ENCODE measurements at places on chromosomes 1 and 21.

- no peak for DNase-seq
Observed at GRCh38 chr1:61441723-61442262, 283.1 kb downstream of the TM2D1 start.

- no peak for DNase-seq
Observed at GRCh38 chr1:75770761-75771160, 15.3 kb upstream of the RABGGTB start.

GRCh38 chr21:34908419-34909055, 140.6 kb downstream of the RUNX1 start:
- no peak for DNase-seq

DNA sequence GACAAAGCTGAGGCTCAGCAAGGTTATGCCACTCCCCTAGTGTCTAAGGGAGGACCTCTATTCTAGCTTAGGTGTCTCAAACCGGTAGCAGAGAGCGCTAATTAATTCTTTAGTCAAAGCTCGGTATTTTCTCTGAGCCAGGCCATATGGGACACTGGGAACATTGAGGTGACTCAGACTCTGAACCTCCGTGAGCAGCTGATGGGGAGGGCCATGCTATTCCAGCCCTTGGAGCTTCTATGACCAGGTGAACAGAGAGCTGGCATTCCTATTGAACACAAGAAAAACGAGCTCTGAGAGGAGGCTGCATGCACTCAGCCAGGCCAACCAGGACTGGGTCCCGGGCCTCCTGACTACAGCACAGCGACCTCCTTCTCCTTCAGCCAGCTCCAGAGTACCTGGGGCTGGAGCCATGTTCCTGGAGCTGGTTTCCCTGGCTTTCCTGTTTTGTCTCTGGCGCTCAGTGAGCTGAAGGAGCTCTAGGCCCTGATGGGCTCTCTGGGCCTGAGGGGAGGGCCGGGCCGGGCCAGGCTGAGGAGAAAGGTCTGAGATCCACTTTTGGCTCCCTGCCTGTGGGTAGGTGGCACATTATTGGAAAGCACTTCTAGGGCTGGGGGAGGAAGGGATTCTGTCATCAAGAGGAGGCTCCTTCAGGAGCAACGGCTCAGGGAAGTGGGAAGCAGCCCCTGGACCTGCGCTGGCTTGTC, 37.0 kb downstream of the SLC9A1 start:
- DNase-seq = no peak

DNA sequence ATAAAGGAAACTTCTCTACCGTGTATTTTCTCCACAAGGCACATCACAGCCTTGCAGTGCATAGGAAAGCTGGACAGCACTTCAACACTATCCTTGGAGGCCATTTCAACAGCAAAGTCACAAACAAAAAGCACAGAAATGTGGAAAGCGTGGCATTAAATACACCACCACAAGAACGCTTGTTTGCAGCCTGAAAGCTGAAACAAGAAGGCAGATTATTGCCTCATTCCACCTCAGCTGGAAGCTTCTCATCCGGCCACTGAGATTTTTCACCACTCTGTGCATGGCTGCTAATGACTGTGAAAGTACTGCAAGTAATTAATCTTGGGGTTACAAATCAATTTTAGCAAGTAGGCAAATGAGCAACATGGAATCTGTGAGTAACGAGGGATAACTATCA, 50.9 kb upstream of the GALNT2 start:
- no peak for DNase-seq

DNA sequence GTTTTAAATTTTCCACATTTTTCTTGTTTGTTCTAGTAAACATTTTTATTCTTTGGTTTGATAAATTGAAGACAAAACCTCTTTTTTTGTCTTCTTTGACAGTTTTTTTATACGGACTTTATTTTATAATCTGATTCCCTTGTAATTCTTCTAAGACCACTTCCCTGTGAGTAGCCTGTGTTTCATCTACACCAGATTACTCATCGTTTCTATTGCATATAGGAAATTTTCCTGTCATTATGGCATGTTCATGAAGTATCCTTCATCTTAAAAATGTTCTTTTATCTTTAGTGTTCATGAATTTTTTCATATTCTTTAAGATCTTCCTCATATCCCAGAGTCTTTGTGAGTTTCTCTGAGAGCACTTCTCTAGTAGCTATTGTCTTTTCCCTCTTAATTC, 109.8 kb downstream of the USP25 start:
- DNase-seq = no peak

DNA sequence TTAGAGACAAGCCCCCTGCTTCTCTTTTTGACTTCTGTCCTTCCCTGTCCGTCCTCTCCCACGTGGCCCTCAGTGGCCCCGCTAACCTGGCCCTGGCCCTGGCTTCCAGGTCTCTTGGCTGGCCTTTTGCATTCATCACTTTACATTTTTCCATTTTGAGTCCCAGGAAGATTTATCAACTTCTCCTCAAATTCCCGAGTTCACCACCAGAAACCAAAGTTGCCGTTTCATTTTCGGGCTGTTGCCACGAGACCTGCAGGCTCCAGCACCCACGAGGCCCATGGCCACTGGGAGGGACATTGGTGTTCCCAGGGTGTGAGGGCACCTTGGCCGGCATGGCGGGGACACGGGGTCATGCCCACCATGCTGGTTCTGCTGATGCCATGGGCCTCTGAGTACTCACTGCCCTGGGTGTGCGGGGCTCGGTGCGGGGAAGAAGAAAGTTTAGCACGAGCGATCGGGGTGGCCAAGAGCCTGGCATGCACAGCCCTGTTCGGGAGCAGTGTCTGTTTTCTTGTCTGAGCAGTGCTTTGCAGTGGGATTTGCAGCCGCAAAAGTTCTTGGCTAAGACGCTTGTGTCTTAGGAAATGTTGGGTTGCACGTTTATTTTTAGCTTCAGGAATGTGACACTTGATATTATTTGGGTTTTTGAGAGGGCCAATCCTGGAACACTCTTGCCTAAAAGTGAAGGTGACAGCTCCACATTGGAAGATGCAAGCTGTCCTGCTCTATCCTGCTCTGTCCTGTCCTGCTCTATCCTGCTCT, 40.4 kb upstream of the ADARB1 start:
- DNase-seq = peak; percentile 74

GRCh38 chr1:116847688-116848531, 61.8 kb upstream of the PTGFRN start:
- DNase-seq = peak; percentile 92

DNA sequence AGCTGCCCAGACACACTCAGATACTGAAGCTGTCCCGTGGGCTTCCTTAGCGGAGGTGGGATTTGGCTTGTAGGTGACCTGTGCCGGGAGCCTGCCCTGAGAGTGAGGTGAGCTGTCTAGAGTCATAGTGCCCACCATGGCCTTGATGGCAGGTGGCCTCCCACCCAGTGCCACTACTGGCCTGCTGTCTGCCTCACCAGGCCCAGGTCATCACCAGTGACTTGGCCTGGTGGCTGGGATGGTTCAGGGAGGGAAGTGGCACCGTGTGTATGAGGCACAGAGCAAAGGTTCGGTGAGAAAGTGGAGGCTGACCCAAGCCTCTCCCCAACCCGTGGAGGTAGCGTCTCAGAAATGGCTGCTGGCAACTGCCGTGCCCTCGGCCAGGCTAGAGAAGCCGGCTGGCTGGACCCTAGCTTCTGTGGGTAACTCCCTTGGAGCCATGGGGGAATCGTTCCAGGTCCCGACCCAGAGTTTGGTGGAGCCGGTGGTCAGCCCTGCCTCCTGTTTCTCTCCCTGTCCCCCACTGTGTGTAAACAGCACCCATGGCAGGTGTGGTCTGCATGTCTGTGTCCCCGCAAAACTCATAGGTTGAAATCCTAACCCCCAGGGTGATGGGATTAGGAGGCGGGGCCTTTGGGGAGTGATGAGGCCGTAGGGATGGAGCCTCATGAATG, 155.4 kb upstream of the C1orf174 start:
- no peak for DNase-seq

- no peak for DNase-seq
Observed at GRCh38 chr1:93525431-93525830, 77.5 kb downstream of the FNBP1L start.

DNA sequence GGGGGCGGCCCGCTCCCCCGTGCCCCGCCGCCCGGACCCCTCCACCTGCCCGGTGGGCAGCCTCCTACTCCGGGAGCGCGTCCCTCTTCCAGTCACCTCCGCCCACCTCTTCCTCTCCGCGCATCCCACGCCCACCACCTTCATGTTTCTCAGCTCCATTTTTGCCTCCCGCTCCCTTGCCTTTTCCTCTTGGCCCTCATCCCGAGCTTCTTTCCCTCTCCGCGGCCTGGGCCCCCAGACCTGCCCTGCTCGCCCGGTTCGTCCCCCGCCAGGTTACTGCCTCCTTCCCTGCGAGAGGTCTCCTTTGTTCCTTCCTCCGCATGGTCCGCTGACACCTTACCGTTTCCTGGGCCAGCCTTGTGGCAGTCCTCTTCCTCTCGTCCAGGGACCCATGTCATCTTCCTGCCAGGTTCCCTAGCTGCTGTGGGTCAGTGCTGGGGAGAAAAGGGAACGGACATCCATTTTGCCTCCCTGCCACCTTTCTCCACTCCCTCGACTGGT, 563 bp downstream of the QSOX1 start:
- peak; percentile 59 for DNase-seq

DNA sequence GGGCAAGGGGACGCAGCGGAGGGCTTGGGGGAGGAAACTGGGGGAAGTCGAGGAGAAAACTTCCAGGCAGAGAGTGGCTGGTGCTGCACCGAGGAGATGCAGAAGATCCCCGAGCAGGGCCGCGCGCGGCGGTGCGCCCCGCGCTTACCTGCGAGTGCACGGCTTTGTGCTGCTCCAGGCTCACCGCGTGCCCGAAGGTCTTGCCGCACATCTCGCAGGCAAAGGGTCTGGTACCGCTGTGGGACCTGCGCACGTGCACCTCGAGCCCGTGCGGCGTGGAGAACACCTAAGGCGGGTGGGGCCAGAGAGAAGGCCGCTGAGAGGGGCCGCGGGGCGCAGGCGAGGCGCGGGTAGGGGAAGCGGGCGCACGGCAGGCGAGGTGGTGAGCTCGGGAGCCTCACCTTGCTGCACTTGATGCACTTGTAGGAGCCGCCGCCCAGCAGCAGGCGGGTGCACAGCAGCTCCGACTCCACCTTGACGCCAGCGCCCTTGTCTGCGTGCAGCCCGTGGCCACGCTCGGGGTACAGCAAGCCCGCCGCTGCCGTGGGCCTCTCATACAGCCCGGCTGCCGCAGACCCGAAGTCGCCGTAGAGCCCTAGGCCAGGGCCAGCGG, 6.4 kb downstream of the GFI1 start:
- DNase-seq = no peak

DNA sequence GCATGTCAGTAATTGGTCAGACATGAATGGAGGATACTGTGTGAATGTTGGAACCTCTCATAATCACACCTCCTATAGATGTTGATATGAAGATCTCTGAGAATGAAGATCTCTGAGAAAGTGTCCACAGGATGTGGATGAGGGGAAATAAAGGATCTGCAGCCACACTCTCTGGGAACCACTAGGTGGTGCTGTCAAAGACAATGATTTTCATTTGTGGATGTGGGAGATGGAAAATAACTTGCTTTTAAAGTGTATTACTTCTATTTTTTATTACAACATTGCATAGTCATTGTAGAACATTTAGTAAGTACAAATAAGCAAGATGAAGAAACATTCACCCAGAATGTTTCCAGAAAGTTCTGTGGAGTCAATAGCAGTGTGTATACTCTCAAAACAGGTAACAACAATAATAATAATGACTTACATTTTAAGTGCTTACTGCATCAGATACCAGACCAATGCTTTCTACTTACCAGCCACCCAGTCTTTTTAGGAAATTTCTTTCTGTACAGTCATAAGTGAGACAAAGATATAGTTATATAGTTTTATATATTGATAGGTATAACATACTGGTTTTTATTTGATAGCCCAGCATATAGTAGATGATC, 128.2 kb downstream of the ATG4C start:
- no peak for DNase-seq

- no peak for DNase-seq
Observed at GRCh38 chr1:30889511-30889910, 19.0 kb downstream of the SDC3 start.

- DNase-seq = no peak
Observed at GRCh38 chr1:231329483-231329882, 8.2 kb downstream of the EXOC8 start.

DNA sequence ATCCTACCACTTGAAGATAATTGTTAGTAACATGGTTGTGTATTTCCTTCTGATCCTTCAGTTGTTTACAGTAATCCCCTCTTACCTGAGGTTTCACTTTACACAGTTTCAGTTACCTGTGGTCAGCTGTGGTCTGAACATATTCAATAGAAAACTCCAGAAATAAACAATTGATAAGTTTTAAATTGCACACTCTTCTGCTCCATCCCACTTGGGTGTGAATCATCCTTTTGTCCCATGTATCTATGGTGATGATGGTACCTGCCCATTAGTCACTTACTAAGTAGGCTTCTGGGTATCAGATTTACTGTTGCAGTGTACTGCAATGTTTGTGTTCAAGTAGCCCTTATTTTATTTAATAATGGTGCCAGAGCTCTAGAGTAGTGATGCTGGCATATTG, 62.5 kb downstream of the OSBPL9 start:
- DNase-seq = no peak

- no peak for DNase-seq
Observed at GRCh38 chr1:205382561-205382960, 25.8 kb upstream of the KLHDC8A start.

- DNase-seq = peak; percentile 35
Observed at GRCh38 chr1:29236712-29237128, 398 bp downstream of the PTPRU start.

GRCh38 chr1:185463011-185463410, 146.0 kb upstream of the IVNS1ABP start:
- DNase-seq = no peak

GRCh38 chr1:47507144-47507543, 69.3 kb downstream of the FOXD2 start:
- DNase-seq = no peak

GRCh38 chr1:29520571-29521437, 284.5 kb downstream of the PTPRU start:
- peak; percentile 13 for DNase-seq

DNA sequence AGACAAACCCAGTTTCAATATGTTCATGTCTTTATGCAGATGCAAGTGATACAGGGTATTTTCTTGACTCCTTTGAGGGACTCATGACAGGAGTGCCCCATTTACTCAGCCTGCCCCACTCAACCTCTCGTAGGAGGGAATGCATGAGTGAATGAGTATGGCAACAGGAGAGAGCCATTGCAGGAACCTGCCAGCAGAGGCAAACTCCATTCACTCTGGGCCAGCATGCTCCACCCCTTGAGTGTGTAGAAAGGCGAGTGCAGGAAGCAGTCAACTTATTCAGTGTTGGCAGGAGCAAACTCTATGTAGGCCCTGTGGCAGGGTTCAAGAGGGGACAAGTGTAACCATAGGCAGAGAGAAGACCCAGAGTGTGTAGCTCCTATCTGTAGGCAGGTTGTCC, 1526.3 kb downstream of the PLA2G4A start:
- no peak for DNase-seq

DNA sequence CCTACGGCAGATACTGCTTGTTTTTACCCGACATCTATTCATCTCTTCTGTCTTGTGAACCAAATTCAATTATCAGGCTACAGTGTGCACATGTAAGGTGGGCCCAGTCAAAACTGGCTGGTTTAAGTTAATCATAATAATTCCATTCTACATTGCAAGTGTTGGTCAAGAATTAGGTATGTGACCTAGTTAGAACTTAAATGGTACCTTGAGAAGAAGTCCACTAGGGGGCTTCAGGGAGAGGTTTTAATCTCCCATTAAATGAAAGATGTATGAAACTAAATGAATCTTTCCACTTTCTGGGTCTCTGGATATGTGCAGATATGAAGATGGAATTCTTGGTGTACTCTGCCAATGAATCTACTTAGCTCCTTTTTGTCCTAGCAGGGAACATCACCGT, 187.1 kb downstream of the CDC42BPA start:
- no peak for DNase-seq

GRCh38 chr21:44932408-44933181, 7.2 kb upstream of the SLX9 start:
- no peak for DNase-seq

GRCh38 chr1:115655306-115655663, 13.5 kb downstream of the VANGL1 start:
- DNase-seq = no peak
